ENCODE measurements at places on chromosomes 1 and 21.

GRCh38 chr1:24930260-24931145, at the start of gene RUNX3:
RUNX3 (minus strand) TSS chr1:24930276; CDS start chr1:24929868, 408 bp downstream.
- peak; percentile 80 for ATAC-seq

- ATAC-seq, result no peak
These were observed 1.3 kb upstream of the KRTAP10-12 start for GRCh38 chr21:44695641-44696040.

GRCh38 chr1:220775240-220775853, 11.4 kb upstream of the MTARC1 start:
- ATAC-seq, result no peak

DNA sequence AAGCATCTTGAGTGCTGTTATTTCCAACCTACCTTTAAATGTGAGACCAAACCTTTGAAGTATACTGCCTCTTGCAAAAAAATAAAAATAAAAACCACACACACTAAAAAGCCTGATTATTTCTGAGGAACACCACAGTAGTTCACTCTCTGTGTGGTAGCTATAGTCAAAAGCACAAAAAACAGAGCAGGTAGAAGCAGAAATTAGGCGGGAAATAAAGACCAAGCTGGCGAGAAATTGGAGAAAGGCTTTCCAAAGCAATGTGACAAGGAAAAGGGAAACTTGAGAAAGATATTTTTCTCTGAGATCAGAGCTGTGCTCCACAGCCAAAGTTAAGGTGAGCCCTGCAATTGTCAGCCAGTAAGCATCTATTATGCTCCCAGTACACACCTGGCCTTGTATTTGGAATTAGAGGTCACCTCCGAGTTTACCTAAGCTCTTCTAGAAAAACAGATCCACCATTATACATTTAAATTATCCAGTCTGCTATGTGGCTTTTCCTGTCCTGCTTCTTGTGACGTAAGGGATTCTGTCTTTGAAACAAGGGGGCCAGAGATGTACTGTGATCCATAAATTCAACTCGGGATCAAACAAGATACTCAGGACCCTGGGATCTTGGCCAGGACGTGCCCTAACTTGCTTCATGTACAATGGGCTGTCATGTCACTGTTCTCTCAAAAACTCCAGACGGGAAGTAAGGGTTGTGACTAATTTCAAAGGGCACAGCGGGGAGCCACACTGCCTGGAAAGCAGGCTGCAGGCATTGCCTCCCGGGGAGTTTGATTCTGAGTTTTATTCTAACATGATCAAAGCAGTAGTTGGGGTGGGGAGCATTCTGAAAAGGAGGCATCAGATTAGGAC, 39.8 kb upstream of the RAB4A start:
- peak; percentile 72 for ATAC-seq

GRCh38 chr1:231272880-231273279, 31.9 kb downstream of the GNPAT start:
- ATAC-seq, result peak; percentile 41

GRCh38 chr1:15618077-15618654, 908 bp downstream of the DDI2 start:
- peak; percentile 60 for ATAC-seq

GRCh38 chr21:37671381-37671780, 244.9 kb downstream of the KCNJ6 start:
- ATAC-seq, result no peak

GRCh38 chr1:234760303-234760723, 150.3 kb upstream of the IRF2BP2 start:
- no peak for ATAC-seq

- no peak for ATAC-seq
These were observed 40.3 kb downstream of the GPATCH2 start for GRCh38 chr1:217590598-217590997.

GRCh38 chr1:206002160-206002559, 1.0 kb downstream of the RAB7B start:
- ATAC-seq, result peak; percentile 62
